ENCODE measurements at places on chromosomes 12 and 14. TPM values are rescaled to one million over a fixed set of nuclear protein-coding genes. Genes with fewer than 3 reads are reported as not detected.

DNA sequence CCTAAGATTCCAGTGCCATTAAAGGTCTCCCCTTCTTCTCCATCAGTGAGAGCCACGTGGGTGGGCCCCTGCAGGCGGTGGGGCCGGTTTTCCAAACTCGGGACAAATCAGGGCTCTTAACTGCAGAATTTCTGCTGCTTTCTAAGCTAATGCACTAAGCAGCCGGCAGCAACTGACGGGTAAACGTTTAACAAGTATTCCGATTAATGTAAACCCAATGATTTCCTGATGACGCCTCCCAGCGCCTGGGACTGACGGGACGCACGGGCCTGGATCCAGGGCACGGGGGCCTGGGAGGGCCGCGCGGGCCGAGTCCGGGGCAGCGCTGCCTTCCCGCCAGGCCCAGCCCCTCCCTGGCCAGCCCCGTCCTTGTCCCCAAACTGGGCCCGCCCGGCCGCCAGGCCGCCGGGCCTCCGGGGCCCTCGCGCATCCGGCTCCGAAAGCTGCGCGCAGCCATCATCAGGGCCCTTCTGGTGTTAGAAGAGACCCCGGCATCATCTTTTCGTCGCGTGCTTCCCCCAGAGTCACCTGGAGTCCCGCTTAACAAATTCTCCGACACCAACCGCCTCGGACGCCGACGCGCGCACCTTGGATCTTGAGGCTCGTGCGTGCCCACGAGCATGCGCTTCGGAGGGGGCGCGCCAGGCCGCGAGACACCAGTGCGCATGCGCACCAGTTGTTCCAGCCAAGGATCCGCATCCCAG is at the start of gene MLH3:
Gene MLH3 (minus strand): TSS at position 616 of the 704 bp plus-strand sequence. CDS start 1,812 bp downstream, outside the sequence.
- peak; percentile 69 for DNase-seq

DNA sequence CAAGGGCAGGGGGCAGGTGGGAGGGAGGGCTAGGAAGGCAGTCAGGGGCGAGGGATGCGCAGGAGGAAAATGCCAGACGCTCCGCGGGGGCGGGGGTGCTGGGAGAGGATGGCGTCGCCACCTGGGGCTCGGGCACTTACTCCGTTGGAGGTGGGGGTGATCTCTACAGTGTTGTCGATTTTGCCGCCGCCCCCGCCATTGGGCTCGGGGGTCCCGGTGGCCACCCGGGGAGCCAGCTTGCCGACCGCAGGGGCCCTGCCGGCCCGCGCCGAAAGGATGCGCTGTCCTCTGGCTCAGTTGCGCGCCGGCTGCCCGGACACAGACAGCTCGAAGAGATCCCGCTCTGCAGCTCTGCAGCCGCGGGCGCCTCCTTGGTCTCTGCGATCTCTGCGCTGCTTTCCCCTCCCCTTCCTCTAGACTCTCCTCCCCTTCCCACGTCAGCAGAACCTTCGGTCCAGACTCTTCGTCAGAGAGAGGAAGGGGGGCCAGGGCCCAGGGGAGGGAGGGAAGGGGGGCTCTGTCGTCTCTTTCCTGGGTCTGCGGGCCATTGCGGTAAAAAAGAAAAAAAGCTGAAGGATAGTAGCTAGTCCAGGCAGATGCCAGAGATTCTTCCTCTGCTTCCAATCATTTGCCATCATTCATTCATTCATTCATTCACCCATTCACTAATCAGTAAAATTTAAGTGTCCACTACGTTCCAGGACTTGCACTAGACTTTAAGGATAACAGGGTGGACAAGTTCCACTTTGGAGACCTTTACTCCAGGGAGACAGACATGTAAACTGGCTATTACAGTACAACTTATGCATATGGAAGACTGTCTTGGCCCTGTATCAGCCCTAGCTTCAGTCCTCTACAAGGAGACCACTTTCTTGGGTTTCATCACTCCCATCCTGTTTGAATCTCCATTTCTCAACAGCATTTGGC is at the start of gene SLC22A17:
Gene SLC22A17 (minus strand): TSS at position 382 of the 927 bp plus-strand sequence.
- peak; percentile 86 for DNase-seq

DNA sequence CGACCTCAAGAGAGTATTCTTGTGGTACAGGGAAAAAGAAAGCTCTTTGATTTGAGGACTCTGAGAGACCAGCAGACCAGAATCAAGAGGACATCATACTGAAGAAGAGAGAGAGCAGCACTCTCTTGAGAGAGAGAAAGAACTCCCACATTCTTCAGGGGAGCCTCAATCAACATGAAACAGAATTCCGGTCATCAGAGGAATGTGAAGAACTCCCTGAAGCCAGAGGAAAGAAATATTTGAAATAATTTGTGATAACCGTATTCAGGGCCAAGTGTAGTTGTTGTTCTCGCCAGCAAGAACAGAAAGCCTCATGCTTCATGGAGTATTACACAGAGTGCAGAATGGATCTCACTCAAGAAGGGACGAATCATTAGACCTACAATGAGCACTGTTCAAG is 363.8 kb upstream of the TMEM132C start:
- no peak for DNase-seq

GRCh38 chr12:16384732-16385131 is 37.3 kb downstream of the MGST1 start:
- no peak for DNase-seq

The CCNB1IP1 gene
- total RNA-seq = 86.3 TPM

GRCh38 chr12:83700838-83701237 is 1014.1 kb downstream of the TMTC2 start:
- DNase-seq = no peak

DNA sequence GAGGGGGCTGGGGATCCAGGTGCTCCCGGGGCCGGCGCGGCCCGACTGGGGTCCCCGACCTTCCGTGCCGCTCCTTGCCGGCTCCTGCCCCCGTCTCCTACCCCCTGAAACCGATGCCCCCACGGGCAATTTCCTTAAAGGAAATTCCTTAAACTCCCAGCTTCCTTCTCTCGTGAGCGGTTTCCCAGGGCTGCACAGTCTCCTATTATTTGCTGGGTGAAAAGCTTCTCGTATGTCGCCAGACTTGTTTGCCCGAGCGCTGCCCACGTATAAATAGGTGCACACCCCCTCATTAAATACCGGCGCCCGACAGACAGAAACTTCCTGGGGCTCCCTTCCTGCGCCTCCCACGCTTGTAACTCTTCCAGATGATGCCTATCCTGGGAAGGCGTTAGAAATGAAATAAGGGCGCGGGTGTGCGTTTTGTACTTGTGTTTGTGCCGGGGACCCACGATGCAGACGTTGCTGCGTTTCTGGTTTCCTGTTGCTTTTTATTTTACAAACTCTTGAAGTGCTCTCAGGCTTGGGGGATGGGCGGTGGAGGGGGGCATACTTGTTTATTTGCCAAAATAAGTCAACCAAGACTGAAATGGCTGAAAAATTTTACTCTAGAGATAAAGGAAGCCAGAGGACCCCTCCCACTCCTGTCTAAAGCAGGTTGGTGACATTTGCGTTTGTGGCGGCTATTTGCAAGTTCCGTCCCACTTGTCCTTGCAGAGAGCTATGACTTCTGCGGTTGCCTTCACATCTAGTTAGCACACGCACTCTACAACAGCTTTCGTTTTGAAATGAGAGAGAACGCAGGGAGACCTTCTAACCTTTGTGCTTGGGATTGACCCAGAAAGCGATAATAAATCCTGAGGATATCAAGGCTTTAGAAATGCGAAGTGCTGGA is 1.0 kb downstream of the HIP1R start:
- DNase-seq = no peak

The BICDL1 gene
- total RNA-seq = 25.4 TPM

The CD27 gene
- 0.94 TPM for total RNA-seq

- no peak for DNase-seq
Observed at GRCh38 chr14:27553790-27554189, 956.0 kb upstream of the NOVA1 start.

DNA sequence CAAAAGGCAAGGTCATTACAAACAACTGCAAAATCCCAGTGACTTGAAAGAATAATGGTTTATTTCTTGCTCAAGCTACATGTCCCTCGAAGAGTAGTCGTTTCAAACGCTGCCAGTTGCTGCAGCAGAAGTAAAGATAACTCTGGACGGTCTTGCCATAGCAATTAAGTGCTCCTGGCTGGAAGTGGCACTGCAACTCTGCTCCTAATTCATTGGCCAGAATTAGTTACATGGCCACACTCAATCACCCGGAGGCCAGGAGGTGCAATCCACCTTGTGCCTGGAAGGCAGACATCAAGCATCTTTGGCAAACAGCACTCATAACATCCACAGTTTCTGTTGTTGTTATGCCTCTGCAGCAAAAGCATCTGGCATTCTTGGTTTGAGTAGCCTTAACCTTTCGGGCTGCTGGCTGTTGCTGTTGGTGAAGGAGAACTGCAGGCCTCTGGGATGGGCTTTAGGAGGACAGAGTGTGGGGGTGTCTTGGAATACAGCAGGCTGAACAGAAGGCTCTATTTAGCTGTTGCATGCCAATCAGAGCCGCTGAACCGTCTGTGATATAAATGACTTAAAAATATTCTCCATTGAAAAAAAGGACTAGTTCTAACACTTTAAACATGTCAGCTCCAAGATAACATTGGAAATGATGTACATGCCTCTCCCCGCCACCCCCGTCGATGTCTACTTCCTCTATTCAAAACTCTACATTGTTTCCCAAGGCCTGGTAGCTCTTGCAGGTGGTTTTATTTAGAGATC is 123.5 kb upstream of the DYRK2 start:
- DNase-seq = no peak

The CCT2 gene
- 270 TPM for total RNA-seq

DNA sequence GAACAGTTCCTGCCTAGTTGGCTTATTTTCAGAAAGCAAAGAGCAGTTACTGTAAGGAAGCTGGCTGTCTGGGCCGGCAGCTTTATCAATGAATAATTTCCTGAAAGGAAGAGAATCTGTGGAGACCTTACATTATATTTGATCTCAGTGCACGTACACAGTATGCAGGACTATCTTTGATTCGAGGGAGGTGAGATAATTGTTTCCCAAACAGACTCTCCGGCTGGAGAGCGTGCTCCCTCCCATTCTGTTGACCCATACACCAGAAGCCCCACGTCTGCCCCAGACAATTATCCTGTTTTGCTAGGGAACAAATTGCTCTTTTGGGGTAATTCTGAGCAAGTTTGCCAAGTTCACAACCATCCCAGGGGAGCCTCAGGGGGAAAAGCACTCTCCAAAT is 1115.0 kb downstream of the VRK1 start:
- DNase-seq = no peak

GRCh38 chr14:89378119-89378518 is 38.9 kb downstream of the FOXN3 start:
- DNase-seq = no peak

The RHNO1 gene
- total RNA-seq = 41.5 TPM

The HOXC4 gene
- not detected for total RNA-seq

- no peak for DNase-seq
Observed at GRCh38 chr14:101520621-101521472, 40.4 kb upstream of the DIO3 start.

- DNase-seq = no peak
Observed at GRCh38 chr14:74765721-74766120, 2.6 kb downstream of the YLPM1 start.

The SLC25A21 gene
- total RNA-seq = 0.78 TPM

The CBLN3 gene
- total RNA-seq = 0.47 TPM

The CLEC4C gene
- not detected for total RNA-seq

The PTPRR gene
- 19.5 TPM for total RNA-seq

GRCh38 chr14:38735005-38735404 is 368.0 kb downstream of the SEC23A start:
- DNase-seq = no peak

- DNase-seq = no peak
Observed at GRCh38 chr14:101900253-101900652, 64.1 kb upstream of the DYNC1H1 start.

The BDKRB2 gene
- 0.16 TPM for total RNA-seq

- DNase-seq = no peak
Observed at GRCh38 chr12:1611803-1612572, 17.0 kb upstream of the WNT5B start.

GRCh38 chr14:96205978-96206360 is 1.3 kb downstream of the BDKRB2 start:
- DNase-seq = no peak

DNA sequence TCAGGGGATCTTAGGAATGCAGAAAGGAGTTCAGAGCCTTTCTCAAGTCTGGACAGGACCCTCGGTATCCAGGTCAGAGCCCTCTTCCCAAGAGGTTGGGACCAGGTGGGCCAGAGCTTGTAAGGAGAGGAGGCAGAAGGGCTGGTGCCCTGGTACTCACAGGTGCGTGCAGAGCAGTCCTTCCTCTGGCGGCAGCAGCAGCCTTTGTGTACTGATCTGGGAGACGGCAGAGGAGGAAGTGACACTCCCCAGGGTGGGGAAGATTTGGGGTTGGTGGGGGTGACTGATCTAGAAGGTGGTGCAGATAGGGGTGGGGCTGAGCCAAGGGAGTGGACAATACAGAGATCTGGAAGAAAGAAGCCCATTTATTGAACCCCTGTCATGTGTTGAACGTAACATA is at the start of gene ITGB7:
Gene ITGB7 (minus strand): TSS at position 210 of the 400 bp plus-strand sequence. CDS start 6,808 bp downstream, outside the sequence.
- no peak for DNase-seq

GRCh38 chr14:90023176-90023896 is 38.5 kb upstream of the KCNK13 start:
- no peak for DNase-seq

GRCh38 chr14:93430315-93431035 is at the start of gene UNC79:
UNC79 (plus strand) TSS chr14:93430939; CDS start chr14:93431030, 91 bp downstream.
- peak; percentile 69 for DNase-seq

GRCh38 chr12:15664491-15664890 is 124.7 kb downstream of the EPS8 start:
- no peak for DNase-seq

DNA sequence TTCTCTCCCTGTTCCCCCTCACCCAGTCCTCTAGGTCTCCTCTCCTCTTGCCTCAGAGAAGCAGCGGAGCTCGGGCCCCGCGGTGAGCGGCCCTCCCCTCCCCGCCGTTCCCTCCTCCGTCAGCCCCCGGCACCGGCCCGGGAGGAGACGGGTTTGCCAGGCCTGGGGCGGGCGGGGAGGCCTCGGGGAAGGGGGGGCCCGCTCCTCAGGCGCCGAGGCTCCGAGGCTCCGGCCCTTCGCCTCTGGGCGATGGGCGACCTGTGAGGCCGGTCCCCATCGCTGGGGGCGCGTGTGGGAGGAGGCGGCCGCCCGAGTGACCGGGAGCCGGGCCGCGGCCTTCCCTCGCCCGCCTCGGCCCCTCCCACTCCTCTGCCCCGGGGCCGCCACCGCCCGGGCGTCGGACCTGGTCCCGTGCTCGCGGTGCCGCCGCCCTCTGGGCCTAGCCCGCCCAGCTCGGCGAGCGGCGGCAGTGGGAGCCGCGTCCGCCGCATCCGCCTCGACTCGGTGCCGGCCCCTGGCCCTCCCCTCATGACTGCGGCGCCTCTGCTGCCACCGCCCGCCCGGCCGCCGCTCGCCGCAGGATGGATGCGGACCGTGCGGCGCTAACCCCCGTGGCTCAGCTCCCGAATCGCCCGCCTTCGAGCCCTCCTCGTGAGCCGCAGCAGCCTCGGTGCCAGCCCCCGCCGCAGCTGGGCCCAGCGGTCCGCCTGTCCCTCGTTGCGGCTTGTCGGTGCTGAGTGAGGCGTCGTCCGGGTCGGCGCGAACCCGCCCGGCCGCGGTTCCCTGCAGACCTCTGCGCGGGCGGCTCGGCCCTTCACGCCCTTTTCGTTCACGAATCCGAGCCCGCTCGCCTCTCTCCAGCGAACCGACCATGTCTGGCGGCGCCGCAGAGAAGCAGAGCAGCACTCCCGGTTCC is 574 bp downstream of the WNK1 start:
- no peak for DNase-seq

- DNase-seq = no peak
Observed at GRCh38 chr12:11753150-11753499, 103.7 kb downstream of the ETV6 start.

The PPTC7 gene
- total RNA-seq = 10.3 TPM

GRCh38 chr14:99401211-99401610 is 79.4 kb downstream of the SETD3 start:
- no peak for DNase-seq

GRCh38 chr12:111766608-111767361 is at the start of gene ALDH2:
ALDH2 (plus strand) TSS chr12:111766933; CDS start chr12:111766983, 50 bp downstream.
- DNase-seq = peak; percentile 75

GRCh38 chr12:124508381-124509079 is 58.9 kb downstream of the NCOR2 start:
- no peak for DNase-seq
